ENCODE measurements at places on chromosomes 2 and 18.

DNA sequence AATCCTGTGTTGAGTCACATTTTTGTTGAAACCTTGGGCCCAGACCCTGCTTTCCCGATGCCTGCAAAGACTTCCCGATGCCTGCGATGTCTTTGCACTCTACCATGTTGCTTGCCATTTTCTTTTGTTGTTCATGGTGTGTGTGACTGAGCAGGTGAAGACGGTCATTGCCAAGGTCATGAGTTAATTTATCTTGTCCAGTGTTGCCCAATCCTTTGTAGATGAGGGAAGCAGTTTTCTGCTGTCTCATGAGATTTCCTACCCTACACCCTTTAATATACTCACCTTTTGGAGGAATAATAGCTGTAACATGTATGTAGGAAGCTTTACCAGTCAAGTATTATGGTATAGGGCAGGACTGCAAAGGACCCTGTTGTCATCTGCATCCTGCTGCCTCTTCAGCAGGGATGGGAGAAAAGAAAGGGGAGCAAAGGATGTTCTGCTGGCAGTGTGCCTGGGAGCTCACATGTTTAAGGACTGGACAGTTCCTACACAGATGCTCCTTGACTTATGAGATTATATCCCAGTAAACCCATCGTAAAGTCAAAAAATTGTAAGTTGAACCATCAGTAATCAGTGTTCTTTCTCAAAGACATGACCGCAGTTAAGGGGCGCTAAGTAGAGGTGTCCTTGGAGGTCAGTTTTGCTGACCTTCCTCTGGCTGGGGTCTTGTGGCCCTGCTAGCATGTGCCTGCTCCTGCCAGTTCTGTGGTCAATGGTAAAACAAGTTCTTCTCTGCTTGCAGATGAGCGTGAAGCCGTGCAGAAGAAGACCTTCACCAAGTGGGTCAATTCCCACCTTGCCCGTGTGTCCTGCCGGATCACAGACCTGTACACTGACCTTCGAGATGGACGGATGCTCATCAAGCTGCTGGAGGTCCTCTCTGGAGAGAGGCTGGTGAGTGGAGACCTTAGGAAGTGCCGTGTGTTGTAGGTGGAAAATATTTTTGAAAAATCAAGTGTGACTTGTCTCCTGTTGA is 124.8 kb upstream of the EML6 start:
- no peak for DNase-seq

DNA sequence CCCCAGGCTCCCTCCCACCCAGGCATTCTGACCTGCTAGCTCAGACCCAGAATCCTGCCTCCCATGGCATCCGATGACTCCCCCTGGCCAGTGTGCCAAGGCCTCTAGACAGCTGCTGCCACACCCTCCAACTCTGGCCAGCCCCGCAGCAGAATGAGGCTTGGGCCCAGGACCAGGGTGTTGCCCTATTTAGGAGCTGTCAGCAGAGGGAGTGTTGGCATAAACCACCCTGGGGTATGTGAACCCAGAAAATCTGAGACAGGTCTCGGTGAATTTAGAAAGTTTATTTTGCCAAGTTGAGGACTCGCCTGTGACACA is 134.3 kb downstream of the KLHL29 start:
- DNase-seq = no peak

DNA sequence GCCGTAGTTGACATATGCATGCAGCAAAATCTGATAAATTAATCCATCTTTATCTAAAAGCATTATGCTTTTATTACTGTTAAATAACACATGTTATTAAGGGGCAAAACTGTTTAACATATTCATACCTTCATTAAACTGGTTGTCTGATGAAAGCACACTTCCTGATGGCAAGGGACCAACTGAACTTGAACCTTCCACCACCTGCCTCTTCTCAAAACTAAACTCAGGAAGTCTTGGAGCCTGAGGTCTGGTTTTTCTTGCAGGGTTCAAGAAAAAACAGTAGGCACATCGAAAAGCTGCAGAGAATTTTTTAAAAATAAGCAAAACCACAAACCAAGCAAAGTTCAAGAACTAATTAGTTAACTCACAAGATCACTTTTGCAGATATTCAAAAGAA is 64.9 kb downstream of the LNPK start:
- no peak for DNase-seq

- DNase-seq = no peak
Measured at GRCh38 chr2:31390324-31390723, 24.2 kb downstream of the XDH start.

DNA sequence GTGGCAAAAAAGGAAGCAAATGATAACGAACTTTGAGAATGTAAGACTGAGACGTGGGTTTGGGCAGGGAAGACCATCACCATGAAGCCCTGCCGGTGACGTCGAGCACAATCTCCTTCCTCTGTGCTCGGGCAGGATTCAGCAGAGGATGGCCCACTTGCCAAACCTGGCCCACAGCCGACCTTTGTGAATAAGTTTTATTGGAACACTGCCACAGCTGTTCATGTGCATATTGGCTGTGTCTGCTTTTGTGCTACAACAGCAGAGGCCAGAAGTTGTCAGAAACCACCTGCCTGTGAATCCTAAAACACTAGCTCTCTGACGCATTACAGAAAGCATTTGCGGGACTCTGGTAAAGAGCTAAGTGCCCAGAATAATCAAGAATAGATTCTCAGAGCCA is 223.9 kb downstream of the MYT1L start:
- no peak for DNase-seq

- DNase-seq = no peak
Measured at GRCh38 chr18:48929212-48929612, 21.6 kb downstream of the SMAD7 start.

DNA sequence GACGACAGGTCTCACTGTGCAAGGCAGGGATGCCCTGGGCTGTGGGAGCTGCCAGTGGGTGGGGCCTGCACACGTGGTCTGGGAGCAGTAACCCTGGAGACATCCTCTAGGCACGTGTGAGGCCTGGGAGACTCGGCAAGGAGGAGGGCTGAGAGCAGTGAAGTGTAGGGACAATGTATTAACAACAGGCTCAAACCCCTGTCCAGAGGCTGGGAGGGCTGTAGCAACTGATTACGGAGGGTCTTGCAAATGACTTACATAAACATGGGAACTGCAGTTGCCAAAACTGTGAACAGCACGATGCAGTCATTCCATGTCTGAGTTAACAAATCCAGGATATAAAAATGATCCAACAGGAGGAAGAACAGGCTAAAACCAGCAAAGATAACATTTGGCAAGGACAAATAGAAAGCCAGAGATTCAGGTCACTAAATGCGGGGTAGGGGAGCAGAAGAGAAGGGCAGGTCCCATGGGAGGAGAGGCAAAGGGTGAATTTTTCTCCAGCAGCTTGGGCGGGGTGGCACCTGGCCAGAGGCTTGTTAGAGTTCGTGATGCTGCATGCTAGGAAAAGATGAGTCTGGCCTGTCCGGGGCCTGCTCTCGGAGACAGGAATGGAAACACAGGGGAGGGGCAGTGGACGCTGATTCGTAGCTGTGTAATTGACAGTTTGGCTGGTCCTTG is 44.9 kb downstream of the CYP27C1 start:
- no peak for DNase-seq
